ENCODE measurements at places on chromosomes 5 and 9.

DNA sequence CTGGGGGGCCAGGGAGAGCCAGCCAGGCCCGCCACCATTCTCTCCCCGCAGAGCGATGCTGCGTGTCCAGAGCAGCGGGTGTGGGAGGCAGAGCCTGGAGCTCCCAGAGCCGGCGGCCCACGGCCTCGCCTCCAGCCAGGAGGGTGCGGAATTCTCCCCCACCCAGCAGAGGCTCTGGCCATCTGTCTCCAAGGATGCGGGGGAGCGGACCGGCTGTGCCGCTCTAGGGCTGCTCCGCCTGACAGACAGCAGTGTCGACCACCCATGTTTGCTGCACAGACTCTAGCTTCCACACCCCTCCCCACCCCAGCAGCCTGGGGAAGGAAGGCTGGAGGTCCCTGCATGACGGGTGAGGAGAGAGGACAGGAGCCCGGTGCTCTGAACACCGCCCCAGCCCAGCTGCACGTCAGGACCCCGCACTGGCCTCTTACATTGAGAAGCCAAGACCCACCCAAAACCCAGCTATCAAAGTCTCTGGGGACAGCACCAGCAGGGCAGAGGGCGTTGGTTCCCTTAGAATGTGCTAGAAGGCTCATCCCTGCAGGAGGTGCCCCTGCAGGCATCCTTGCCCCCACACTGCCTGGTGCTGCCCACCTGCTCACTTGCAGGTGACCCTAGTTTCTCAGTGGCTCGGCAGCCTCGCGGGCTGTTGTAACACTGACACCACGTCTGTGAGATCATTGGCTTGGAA lies 29.7 kb upstream of the FCN1 start:
- DNase-seq: no peak

DNA sequence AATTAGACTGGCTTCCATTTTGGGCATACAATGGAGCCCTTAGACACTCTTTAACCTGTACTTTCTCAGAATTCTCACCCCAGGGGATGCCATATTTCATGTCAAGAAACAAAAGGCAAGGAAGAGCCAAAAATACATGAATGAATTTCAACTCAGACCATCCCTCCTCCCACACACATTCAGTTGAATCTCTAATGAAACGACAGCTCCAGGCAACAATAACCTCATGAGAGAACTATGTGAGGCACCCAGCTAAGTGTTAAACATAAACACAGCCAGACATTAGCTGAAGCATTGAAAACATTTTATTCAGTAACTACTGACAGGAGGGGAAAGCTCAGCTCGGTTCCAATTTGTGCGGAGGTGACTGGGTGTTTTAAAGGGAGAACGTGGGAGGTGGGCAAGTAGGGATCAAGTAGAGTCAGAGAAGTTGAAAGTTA lies 1359.1 kb upstream of the CDH9 start:
- no peak for DNase-seq

- DNase-seq: no peak
Measured at GRCh38 chr5:93099902-93100347, 481.1 kb downstream of the NR2F1-AS1 start.

- DNase-seq: no peak
Measured at GRCh38 chr5:80308526-80308925, 11.3 kb upstream of the SPZ1 start.

DNA sequence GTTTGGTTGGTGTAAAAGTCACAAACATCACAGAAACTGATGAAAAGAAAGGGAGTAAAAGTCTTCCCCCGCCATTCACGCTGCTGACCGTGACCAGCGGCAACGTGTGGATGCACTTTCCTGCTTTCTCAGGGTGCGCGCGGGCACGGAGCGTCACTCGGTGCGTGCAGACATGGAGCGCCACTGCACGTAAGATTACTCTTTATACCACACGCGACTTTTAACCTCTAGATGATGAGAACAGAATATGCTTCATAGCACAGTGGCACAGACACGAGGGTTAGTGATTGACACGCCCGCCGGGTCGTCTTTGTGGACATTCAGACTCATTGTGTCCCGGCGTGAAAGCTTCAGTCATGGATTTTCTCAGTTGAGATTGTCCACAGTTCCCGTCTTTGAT lies 15.7 kb downstream of the CEP72 start:
- DNase-seq: no peak

DNA sequence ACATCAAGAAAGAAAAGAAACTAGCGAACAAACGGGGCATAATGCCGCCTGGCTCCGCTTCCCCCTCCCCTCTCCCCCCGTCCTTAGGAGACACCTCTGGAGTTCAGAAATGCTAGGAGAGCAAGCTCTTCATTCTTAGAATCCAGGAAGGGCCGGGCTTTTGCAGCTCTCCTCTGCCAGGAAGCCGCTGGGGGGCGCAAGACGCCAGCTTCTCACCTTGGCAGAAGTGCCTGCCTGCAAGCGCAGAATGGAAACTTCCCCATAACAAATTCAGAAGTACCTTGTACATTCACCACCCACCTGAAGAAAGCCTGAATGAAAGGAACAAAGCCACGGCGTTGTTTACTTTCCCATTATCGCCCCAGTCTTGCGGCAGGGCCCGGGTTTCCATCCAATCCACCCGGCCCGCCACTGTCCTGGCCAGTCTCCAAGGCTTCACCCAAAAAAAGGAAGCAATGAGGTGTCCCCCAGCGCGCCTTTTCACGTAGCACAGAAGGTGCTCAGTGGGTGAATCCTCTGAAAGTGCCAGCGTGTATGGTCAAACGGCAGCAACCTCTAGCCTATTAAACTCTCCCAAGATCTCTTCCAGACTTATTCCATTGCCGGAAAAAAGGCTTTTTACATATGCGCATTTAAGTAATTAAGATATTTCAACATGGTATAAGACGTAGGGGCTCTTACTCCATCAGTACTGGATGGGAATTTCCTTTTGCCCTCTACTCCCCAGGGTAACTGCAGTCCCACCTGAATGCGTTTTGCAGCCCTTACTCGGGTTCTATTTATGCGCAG lies 1.6 kb upstream of the GADD45G start:
- peak; percentile 92 for DNase-seq

- DNase-seq: no peak
Measured at GRCh38 chr5:17413691-17414090, 84.3 kb upstream of the TAF11L2 start.

DNA sequence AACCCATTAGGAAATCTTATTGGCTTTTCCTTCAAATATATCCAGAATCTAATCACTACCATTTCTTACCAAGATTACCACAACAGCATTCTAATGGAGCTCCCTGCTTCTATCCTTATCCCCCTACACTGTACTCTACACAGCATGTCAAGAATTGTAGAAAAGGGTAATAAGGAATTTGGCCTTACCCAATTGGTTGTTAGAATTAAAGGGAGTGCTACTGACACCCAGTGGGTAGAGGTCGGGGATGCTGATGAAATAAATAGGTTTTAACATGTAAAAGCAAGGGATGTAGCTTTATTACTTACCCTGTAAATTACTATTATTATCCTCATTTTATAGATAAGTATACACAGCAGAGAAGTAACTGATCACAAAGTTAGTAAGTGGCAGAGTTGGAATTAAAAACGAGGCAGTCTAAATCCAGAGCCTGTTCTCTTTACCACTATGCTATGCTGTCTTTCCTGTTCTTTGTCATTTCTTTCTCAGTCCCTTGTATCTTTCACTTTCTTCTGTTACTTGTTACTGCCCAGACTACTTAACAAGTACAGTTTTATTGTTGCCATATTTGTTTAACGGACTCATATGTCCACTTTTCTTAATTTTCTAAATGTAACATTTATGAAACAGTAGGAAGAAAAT lies 10.5 kb downstream of the SLC38A9 start:
- DNase-seq: no peak

DNA sequence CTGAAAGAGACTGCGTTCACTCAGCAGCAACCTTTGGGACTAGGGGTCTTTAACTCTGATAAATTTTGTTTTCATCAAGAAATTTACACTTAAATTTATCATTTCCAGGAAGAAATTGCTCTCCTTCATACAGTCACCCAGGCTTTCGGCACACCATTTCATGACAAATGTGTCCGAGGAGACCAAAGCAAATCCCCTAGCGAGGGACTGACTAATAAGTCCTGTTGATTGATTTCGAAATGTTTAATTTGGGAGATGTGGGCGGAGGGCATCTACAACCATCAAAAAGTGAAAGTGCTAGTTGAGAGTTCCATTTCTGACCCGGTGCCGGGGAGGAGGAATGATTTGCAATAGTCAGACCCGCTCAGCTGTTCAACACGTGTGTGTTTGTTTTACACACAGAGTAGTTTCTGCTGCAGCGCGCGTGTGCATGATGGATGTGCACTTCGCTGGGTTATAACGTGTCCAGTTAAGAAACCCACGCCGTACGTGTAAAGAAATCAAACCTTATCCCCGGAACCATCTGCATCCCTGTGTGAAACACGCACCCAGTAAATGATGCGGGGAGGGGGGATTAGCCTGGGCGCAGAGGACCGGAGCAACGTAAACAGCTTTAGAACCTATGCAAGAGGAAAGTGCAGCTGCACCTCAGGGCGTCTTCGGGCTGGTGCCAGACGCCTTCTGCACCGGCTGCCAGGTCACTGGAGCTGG lies 845 bp upstream of the NR4A3 start:
- DNase-seq: peak; percentile 85

DNA sequence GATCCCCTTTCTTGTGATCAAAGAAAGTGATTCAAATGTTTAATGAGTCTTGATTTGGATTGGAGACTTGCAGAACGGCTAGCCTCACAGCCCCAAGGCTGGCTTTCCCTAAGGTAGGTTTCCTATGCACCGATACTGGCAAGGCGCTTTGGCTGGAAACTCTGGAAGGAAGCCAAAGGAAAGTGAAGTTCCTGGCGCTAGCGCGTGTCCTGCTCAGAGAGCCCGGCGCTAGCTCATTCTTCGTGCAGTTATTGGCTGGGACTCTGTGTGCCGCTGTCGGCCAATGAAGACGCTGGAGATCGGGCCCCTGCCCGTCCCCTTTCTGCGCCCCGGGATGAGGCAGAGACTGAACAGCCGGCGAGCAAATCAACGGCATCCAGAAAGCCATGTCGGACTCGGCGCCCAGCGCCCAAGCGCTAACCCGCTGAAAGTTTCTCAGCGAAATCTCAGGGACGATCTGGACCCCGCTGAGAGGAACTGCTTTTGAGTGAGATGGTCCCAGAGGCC lies at the start of gene PCDHGC3:
PCDHGC3 (plus strand) TSS at position 342 of the 507 bp plus-strand sequence; CDS start at position 493, 151 bp downstream.
- peak; percentile 97 for DNase-seq

DNA sequence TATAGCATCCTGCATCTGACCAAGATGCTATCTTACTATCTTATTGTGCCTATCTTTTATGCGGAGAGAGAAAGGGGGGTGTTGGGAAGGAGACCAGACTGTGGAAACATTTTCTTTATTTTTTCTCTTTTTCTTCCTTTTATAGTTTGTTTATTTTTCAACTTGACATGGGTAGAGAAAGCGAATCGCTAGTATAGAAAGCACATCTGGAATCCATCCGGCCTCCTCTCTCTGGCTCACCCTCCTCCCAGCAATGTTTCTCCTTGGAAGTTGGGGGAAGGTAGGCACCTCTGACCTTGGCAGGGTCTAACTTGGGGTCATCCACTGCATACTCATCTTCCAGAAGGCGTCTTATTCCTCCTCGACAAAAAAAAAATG lies 3.9 kb downstream of the S1PR3 start:
- no peak for DNase-seq

- no peak for DNase-seq
Measured at GRCh38 chr5:147148715-147149114, 86.1 kb upstream of the STK32A start.

DNA sequence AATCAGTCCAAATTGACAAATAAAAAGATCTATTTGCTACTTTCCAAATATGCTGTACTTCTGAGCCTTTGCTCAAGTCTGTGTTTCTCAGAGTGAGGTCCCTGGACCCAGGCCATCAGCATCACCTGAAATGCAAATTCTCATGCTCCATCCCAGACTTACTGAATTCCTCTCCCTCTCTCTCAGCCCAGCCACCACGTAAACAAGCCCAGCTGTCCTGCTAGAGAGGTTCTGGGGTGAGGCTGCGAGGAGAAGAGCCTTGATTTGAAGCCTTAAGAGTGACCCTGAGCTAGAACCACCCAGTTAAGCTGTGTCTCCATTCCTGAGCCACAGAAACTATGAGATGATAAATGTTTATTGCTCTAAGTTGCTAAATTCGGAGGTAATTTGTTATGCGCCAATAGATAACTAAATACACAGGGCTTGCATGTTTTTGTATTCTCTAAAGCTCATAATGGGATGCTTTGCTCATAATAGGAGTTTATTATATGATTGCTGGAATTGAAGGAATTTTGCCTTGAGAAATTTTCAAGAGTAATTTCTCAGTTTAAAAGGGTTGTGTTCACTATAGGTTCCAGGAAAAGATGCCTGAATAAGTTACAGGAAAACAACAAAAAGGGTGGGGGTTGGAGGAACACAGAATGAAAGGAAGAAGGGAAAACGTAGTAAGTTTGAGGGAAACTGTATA lies 98.9 kb upstream of the SPATA31D4 start:
- peak; percentile 63 for DNase-seq

DNA sequence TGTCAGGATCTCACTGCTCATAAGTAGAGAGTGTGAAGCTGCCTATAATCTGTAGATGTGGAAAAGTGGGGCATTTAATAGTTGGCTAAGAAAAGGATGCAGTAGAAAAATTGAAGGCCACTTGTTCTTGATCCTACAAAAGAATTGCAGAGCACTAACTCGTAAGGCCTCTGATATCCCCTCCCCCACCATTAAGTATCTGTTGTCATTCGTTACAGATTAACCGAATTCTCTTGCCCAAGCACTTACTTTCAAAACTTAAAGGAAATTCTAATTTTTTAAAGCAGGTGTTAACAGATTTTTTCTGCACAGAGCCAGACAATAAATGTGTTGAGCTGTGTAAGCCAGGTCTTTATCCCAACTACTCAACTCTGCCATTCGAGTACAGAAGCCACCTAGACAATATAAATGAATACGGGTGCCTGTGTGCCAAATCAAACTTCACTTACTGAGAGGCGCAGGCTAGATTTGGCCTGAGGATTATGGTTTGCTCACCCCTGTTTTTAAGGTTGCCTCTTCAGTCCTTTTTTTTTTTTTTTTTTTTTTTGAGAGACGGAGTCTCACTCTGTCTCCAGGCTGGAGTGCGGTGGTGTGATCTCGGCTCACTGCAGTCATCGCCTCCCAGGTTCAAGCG lies 234.8 kb downstream of the RFK start:
- DNase-seq: no peak

DNA sequence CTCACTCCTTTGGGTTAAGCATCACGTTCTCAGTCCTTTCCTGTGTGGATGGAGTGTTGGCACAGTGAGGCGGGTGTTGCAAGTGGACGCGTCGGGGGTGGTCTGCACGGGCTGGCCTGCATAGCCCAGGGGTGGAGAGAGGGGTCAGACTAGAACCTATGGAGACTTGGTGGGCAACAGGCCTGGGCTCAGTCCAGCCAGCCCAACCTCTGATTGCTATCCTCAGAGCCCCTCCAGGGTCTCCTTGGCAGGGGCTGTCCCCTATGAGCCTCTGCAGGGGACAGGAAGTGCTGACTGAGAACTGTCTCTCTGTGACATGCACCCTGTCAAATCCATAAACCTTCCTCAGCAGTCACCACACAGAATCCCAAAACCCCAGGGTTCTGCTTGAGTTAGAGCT lies 2.3 kb downstream of the DCANP1 start:
- no peak for DNase-seq

GRCh38 chr5:121867403-121867802 lies 15.7 kb downstream of the FTMT start:
- DNase-seq: no peak
